Spinal cord (tissue), 10 donors: ENCODE measurements at places on chromosomes 5 and 9.
A peak's percentile ranks its signal among the peaks of the same experiment; 100 is the strongest.

DNA sequence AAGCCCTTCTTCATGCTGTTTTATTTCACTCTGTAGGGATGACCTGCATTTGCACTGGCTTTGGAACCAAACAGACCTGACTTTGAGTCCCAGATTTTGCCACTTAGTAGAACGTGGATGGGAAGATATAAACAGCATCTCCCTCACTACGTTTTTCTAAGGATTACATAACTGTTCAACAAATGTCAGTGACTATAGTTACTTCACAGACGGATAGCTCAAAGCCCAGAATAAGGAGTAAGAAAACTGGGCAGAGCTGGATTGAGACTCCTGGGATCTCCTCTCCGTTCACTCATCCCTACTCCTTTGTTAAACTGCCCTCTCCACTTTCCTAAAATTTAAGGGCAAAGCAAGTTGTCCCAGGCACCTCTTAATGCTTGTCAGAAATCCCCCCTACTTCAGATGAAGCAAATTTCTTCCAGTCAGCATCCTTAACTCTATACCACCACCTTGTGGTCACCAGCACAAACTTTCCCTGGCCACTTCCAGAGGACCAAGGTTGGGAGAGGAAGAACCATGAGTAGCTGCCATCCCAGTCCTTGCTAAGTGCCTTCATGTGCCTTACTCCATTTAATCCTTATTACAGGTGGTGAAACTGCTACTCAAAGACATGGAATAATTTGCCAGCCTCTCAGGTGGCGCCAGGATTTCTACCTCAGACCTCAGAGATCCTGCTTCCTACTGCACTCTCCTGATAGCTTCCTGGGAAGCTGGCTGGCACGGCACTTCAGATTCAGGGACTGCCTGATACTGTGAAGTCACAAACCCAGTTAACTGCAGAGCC lies 38.4 kb downstream of the EGR1 start:
- peak; percentile 51 for DNase-seq

DNA sequence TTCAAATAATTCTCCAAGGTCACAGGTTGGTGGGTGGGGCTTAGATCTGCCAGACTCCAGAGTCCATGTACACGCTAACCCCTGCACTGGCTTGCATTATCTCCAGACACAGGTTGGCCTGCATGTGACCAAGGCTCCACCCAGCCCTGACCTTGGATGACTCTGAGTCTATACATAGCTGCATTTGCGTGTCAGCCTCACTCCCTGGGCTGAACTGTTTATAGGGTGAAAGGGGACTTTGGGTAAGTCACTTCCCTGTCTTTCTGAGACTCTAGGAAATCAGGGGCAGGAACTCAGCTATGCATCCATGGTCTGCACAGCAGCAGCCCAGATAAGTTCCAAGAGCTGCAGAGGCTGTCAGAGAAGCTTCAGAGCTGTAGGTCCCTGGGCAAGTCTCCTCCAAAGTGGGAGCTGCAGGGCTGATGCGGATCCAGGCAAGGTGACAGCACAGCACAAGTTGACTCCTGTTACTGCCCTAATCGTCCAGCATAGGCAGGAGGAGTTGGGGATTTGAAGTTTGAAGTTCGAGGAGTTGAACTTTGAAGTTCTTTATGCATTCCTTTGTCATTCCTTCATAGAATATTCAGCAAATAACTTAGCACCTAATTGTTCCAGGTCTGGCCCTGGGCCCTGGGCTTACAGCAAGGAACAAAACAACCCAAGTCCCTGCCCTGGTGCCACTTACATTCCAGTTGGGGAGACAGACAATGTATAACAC lies 53.4 kb downstream of the SLC22A5 start:
- DNase-seq: no peak

GRCh38 chr5:160445132-160445531 lies 23.5 kb downstream of the PTTG1 start:
- DNase-seq: no peak

GRCh38 chr9:70600506-70600905 lies 186.0 kb upstream of the KLF9 start:
- no peak for DNase-seq

- DNase-seq: no peak
Measured at GRCh38 chr5:174189654-174190541, 144.4 kb downstream of the NSG2 start.

GRCh38 chr5:133638436-133638835 lies 26.1 kb upstream of the FSTL4 start:
- no peak for DNase-seq

DNA sequence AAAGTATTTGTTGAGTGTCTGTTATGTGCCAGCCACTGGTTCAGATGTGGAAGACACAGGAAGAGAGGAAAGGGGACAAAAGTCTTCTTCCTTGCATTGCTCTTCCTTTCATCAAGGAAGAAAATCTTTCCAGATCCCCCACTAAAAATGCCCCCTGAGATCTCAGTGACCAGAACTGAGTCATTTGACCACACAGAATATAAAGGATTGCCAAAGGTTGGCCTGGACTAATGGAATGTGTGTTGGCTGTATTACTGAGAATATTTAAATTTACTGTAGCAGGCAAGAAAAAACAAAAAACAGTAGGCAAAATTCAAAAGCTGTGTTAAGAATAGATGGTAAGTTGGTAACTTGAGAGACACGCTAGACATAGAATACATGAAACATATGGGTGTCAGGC lies 10.0 kb upstream of the SEPTIN8 start:
- no peak for DNase-seq

DNA sequence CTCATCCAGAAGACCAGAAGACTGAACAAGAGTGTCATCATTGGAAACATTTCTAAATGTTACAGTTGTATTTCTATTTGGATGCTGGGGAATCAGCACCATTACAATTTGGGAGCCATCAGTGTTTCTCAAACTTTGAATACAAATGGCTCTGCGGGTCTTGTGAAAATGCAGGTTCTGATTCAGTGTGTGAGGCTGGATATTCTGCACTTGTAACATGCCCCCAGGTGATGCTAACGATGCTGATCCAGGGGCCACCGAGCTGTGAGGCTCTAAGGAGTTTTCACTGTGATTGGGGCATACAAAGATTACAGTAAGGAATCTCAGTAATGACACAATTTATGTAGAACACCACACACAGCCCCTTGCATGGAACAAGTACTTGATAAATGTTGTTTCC lies 167.7 kb downstream of the ACTL7B start:
- DNase-seq: no peak

DNA sequence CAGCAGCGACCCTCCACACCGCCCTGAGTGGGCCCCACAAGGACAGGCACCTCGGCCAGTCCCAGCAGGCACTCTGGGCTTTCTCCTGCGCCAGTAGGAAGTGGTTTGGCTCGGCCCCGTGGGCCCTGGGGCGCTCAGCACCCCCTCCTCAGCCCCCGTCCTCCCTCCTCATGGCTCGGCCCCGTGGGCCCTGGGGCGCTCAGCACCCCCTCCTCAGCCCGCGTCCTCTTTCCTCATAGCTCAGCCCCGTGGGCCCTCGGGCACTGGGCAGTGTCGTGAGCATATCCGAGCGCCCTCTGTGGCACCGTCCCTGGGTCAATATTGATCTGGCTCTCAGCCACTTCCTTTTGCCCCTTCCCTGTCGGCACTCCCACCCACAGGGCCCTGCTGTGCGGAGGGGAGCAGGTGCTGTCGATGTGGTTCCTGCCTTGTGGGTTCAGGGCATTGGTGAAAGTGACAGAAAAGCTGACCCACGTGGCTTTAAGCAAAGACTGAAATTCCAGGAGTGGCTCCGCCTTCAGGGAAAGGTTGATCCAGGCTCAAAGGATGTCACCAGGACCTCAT lies 5.5 kb upstream of the SCGB3A1 start:
- no peak for DNase-seq

- peak; percentile 70 for DNase-seq
Measured at GRCh38 chr5:5983261-5983980, 394.9 kb downstream of the MED10 start.

DNA sequence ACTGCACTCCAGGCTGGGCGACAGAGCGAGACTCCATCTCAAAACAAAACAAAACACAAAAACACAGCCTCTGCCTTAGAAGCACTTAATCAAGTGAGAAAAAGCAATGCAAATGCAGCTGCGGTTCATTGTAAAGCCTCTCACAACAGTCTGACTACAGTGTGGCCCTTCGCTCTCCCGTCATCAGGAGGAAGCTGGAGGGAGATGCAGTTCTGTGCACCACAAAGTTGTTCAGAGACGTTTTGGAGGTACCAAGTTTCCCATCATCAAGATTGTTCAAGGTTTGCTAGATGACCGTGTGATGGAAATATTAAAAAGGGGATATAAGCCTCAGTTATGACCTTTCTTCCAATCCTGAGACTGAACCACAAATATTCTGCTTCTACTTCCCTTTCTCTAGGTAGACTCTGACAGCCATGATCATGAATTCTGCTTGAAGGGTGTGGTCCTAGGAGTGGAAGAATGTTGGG lies 40.9 kb downstream of the SEC61B start:
- no peak for DNase-seq

DNA sequence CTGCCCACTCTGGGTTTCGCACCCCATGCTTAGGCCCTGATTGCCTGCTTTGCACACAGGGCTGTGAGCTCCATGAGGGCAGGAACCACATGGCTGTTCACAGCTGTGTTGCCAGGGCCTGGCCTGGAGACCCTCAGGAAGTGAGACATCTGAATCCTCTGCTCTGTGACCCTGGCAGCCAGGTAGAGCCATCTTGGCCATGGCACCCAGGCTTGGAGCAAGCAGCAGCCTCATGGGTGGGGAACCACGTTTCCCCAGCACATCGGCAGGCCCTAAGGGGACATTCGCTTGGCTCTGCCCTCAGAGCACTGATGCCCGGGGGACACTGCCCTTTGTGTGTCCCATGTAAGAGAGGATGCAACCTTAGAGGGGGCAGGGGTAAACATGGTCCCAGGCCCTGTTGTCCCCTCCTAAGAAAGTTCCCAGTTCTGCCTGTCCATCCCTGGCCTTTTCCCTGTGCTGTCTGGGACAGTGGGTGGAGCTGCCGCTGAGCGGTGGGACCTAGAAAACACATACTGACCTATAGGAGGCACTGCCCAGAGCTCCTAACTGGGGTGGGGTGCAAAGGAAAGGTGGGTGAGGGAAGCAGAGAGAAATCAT lies 144.1 kb upstream of the IER5L start:
- DNase-seq: no peak

DNA sequence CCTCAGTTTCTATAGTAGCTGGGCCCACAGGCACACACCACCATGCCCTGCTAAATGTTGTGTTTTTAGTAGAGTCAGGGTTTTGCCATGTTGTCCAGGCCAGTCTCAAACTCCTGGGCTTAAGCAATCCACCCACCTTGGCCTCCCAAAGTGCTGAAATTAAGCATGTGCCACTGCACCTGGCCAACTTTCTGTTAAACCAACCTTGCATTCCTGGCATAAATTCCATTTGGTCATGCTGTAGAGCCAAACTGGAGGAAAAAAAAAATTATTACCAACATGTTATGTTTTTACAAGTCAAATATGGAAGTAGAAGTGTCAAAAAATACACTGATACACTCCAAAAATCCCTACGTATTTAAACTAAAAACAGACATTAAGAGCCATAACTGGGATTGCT lies 54.1 kb downstream of the ERMP1 start:
- DNase-seq: no peak

DNA sequence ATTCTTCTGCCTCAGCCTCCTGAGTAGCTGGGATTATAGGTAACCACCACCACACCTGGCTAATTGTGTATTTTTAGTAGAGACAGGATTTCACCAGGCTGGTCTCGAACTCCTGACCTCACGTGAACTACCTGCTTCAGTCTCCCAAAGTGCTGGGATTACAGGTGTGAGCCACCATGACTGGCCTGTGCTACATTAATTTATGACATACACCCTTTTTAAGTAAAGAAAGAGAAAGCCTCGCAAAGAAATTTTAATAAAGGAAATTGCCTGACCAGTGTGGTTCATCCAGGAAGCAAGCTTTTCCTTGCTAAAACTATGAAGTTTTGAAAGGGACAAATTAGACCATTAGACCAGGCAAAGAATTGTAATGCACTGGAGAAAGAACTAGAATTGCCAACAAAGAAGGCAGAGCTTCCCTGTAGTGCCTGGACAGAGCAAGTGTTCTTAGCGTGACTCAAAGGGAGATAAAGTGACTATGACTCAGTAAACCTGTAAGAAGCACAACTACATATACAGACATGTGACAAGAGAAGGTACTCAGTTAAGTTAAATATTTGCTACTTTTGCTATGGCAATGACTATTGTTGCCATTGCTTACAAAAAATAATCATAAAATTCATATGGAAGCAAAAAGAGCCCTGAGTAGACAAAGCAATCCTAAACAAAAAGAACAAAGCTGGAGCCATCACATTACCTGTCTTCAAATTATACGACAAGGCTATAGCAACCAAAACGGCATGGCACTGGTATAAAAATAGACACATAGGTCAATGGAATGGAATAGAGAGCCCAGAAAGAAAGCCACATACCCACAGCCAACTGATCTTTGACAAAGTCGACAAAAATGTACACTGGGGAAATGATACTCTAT lies 54.6 kb downstream of the FYB1 start:
- DNase-seq: no peak

DNA sequence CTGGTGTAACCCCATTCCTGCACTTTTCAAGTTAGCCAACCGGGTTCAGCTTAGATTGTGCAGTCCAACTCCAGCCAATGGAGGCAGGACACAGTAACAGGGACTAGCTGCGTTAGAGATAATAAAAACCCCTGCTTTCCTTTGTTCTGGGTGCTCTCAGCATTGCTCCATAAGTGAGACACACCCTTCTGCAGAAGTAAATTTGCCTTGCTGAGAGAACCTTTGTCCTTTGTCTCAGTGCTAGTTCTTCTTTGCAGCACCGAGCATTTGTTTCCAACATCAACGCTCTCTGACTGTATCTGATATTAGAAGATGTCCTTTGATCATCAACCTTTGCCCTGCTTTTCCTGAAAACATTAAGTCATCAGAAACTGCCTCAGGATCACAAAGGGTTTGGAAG lies 169.5 kb upstream of the OR13F1 start:
- no peak for DNase-seq

DNA sequence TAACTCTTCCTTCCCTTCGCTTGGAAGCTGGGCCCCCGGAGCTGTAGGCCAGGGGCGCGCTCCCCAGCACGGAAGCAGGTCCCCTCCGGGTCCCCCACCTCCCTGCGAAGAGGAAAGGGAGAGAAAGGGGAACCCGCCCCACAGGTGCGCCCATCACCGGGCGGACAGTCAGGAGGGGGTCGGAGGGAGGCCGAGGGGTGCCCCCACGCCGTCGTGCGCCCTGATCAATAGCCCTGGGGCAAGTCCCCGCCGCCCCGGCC lies 793 bp downstream of the AGPAT2 start:
- no peak for DNase-seq

DNA sequence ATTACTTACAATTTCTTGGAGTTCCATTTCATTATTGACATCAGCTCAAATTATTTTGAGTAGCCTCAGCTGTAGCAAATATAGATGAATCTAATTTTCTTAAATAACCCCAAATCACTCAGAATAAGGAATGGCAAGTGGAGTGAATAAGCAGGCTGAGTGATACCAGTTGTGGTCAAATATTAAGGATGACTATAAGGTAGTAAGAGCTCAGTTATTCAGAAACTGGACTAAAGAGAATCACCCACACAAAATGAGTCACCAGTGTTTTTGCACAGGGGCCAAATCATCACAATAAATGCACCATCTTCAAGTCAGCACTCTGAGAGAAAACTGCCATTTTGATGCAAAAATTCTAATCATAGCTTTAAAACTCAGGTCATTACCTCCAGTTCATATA lies 128.9 kb upstream of the TARS1 start:
- DNase-seq: no peak
